NCI-H2081 (cell line): ENCODE measurements at places on chromosomes 13 and 19.
A peak's percentile ranks its signal among the peaks of the same experiment; 100 is the strongest.

- DNase-seq: no peak
Measured at GRCh38 chr19:14530005-14530348, 583 bp downstream of the TECR start.

DNA sequence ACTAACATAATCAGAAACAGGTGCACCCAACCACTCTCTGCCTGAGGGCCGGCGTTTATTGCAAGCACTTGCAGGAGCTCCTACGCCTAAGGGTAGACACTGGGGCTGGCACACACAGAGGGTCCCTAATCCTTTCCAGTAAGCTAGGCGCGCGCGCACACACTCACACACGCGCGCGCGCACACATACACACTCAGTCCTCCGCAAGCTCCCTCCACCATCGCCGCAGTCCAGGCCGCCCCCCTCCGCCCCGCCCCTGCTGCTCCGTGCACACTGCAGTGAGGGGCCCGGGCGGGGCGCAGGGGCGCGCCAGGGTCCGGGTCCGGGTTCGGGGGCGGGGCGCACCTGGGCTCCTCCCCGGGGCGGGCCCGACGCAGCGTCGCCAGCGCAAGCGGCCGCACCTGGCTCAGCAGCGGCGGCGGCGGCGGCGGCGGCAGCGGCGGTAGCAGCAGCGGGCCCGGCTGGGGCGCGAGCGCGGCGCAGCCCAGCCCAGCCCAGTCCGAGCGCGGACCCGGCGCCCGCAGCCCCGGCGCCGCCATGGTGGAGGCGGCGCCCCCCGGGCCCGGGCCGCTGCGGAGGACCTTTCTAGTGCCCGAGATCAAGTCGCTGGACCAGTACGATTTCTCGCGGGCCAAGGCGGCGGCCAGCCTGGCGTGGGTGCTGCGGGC, at the start of gene CAMSAP3:
Gene CAMSAP3, plus strand, starts transcription at position 398 of the 668 bp plus-strand sequence. Its CDS starts 140 bp downstream, at position 538.
- DNase-seq: peak; percentile 53

GRCh38 chr13:107289540-107289939, 721.6 kb upstream of the ARGLU1 start:
- peak; percentile 42 for DNase-seq

DNA sequence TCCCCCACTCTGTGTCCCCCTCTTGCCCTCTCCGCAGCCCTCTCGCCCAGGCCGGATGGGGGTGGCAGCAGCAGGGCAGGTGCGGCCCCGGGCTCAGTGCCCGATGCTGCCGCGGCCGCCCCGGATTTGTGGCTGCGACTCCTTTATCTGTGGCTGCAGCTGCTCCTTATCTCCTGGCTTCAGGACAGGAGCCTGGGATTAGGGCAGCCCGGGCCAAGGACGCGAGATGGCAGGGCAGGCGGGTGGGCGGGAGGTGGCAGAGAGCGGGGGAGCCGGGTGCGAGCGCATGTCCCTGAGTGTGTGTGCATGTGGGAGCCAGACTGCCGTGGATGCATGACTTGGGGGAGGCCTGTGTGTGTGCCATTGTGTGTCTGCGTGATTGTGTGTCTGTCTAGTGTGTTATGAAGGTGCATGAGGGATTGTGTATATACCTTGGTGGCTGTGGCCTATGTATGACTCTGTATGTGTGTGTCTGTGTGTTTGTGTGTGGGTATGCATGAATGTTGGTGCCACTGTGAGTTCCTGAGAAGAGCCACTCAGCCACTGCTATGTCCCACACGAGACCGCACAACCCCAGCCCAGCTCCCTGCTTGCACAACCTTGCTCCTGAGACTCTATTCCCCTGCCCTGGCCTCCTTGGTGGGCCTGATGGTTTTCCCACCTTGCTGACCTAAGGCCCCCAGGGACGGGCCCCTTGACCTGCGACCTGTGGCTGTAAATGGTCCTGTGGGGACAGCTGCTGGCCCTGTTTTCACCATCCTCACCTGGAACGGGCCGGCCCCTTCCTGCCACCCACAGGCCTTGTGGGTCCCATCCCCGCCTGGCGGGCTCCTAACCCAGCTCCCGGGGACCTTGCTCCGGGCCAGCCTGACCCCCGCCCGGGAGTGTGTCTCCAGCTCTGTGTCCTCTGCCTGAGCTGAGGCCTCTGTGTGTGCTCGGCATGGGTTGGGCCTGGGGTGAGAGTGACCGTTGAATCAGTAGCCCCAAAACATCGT, 5.3 kb upstream of the NRTN start:
- DNase-seq: peak; percentile 19

DNA sequence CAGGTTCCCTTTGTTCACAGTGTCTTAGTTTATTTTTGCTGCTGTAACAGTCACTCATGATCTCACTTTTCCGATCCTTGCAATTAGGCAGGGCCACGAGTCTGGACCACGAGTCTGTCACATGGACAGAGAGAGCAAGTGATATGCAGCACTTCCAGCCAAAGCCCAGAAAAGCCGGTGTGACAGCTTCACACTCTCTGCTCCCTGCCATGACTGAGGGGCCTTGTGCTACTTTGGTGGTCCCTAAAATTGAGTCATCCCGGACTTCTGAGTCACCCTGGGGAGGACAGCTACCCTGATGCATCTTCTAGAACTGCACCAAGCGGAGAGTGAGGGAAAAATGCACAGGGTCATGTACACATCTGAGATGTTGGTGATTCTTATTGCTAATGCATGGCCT, 179.6 kb downstream of the EFNB2 start:
- DNase-seq: no peak

- no peak for DNase-seq
Measured at GRCh38 chr19:3263866-3264265, 39.4 kb downstream of the CELF5 start.

DNA sequence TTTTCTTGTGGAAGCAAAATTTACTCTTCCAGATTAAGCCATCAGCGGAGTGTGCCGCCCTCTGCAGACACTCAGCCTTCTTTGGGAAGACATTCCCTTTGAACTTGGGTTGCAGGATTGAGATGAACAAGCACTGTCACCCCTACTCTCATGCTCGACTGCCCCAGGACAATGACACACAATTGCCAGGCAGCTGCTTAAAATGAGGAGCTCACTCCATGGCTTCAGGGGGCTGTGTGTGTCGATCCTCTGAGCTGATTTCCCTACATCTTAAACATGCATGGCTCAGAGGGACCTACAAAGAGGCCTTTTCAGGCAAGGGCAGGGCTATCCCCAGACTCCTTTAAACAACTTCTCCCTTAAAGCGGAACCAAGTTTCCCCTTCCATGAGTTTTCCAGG, 107.5 kb upstream of the MBNL2 start:
- no peak for DNase-seq

DNA sequence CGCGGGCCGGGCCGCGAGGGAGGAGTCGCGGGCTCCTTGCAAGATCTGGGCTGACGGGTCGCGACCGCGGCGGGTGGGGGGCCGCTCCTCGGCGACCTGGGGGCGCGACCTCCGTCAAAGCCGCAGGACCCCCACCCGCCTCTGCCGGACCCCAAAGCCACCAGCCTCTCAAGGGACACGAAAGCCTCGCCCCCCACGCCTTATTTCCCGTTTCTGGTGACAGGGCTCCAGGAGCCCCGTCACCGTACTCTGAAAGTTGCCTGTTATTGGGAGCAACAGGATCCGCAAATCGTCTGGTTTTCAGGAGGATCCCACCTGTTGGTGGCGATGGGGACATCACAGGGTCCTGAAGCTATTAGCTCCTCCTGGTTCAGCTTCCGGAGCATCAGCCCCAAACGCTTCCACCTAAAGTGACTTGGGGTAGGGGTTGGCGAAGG, 530 bp downstream of the MAU2 start:
- peak; percentile 44 for DNase-seq

GRCh38 chr19:41570639-41571112, 5.3 kb upstream of the CEACAM21 start:
- peak; percentile 72 for DNase-seq

- no peak for DNase-seq
Measured at GRCh38 chr13:109764470-109765291, 21.7 kb downstream of the IRS2 start.

- DNase-seq: no peak
Measured at GRCh38 chr13:51848674-51849073, 3.7 kb upstream of the TMEM272 start.

DNA sequence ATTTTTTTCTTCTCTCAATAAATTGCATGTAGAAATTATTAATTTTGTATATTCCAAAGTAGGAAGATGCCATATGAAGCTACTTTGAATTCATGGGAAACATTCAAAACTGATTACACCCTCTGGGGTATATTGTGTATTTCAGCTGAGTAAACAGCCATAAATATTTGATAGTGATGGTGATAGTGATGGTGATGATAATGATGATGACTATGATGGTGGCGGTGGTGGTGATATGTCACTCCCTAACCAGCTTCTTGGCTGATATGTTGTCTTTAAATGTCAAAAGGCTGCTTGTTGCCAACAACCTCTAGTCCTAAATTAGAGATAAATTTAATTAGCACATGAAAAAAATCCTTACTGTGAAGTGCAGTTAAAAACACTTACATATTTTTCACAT, 102.0 kb downstream of the LRCH1 start:
- DNase-seq: no peak

GRCh38 chr13:86155756-86156155, 356.5 kb upstream of the SLITRK6 start:
- DNase-seq: no peak

GRCh38 chr13:24668511-24668910, 11.7 kb upstream of the ATP12A start:
- no peak for DNase-seq

- no peak for DNase-seq
Measured at GRCh38 chr13:45368571-45368970, 27.6 kb upstream of the TPT1 start.

- DNase-seq: no peak
Measured at GRCh38 chr19:14218620-14219330, 12.8 kb upstream of the ADGRL1 start.

GRCh38 chr19:54203151-54203611, 2.5 kb downstream of the RPS9 start:
- DNase-seq: no peak

DNA sequence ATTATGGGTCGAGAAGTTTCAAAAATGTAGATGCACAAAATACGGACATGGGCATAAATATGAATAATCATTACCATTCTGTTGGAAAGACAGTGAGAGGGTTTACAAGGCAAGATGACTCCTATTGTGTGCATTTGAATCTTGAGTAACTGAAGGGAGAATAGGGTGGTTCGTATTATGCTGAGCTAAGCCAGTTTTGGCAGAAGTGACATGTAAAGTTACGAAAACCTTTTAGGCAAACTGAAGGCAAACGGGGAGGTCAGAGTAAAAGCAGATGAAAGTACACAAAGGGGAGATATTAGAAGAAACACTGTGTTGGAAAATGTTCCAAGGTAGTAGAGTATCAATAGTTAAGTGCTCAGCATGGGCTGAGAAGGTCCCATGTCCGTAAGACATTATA, 16.8 kb downstream of the DCT start:
- no peak for DNase-seq

GRCh38 chr13:98838776-98839175, 86.3 kb upstream of the SLC15A1 start:
- DNase-seq: no peak
